ENCODE measurements at places on chromosomes 6 and 20. TPM values are rescaled to one million over a fixed set of nuclear protein-coding genes. Genes with fewer than 3 reads are reported as not detected.
A peak's percentile ranks its signal among the peaks of the same experiment; 100 is the strongest.

DNA sequence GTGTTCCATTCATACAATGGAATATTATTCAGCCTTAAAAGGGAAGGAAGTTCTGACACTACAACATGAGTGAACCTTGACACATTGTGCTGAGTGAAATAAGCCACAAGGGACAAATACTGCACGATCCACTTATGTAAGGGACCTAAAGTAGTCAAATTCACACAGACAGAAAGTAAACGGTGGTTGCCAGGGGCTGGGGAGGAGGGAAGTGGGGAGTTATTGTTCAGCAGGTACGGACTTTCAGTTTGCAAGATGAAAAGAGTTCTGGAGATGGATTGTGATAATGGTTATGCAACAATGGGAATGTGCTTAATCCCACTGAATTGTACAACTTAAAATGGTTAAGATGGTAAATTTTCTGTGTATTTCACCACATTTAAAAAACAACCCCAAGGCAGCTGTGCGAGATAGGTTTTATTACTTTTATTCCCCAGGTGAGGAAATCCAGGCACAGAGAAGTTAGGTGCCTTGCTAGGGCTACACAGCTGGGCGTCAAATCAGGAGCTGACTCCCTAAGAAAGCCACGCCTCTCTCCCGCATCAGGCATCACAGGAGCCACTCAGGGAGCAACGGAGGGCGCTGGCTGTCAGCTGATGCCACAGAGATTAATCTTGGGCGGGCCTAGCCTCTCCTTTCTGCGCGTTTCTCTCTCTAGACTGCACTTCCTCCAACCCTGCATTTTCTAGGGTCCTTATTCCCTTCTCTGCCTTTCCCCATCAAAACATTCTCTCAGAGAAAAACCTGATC, 9.3 kb upstream of the TRAF3IP2 start:
- no peaks in the 10 kb centered on the region for H3K27me3 ChIP-seq
- H3K4me1 ChIP-seq = peaks cover 19% of the 10 kb centered on the region
- DNase-seq = no peak
- H3K4me3 ChIP-seq = no peak overlapping the region
- H3K36me3 ChIP-seq = no peaks in the 10 kb centered on the region
- H3K27ac ChIP-seq = peak overlapping the region; percentile 65

DNA sequence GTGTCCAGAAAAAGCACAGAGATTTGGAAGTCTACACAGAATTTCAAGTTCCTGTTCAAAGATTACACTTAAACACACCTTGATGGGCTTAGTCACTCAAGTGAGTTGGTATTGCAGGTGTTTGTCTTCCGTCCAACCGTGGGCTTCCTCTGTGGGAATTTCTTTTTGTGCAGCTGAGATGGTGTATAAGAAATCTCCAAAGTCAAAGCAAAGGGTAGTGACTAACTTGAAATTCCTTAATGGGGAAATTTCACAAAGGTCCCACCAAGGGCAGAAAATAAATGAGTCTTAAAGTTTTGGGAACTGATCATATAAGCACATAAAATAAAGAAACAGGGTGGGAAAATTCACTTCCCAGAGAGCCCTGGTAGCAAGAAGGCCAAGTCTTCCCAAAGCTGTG, 102.0 kb upstream of the TNFAIP3 start:
- no peaks in the 10 kb centered on the region for H3K36me3 ChIP-seq
- DNase-seq = no peak
- no peak overlapping the region for H3K4me3 ChIP-seq

DNA sequence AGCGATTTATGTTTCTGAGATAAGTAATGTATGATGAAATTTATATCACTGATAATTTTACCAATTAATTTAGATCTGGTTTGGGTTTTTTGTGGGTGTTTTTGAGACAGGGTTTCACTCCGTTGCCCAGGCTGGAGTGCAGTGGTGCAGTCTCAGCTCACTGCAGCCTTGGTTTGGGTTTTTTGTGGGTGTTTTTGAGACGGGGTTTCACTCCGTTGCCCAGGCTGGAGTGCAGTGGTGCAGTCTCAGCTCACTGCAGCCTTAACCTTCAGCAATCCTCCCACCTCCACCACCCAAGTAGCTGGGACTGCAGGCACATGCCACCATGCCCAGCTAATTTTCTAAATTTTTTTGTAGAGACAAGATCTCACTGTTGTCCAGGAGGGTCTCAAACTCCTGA, 13.0 kb downstream of the MRS2 start:
- no peak overlapping the region for H3K27ac ChIP-seq
- no peaks in the 10 kb centered on the region for H3K4me1 ChIP-seq
- no peak for DNase-seq
- no peaks in the 10 kb centered on the region for H3K27me3 ChIP-seq

DNA sequence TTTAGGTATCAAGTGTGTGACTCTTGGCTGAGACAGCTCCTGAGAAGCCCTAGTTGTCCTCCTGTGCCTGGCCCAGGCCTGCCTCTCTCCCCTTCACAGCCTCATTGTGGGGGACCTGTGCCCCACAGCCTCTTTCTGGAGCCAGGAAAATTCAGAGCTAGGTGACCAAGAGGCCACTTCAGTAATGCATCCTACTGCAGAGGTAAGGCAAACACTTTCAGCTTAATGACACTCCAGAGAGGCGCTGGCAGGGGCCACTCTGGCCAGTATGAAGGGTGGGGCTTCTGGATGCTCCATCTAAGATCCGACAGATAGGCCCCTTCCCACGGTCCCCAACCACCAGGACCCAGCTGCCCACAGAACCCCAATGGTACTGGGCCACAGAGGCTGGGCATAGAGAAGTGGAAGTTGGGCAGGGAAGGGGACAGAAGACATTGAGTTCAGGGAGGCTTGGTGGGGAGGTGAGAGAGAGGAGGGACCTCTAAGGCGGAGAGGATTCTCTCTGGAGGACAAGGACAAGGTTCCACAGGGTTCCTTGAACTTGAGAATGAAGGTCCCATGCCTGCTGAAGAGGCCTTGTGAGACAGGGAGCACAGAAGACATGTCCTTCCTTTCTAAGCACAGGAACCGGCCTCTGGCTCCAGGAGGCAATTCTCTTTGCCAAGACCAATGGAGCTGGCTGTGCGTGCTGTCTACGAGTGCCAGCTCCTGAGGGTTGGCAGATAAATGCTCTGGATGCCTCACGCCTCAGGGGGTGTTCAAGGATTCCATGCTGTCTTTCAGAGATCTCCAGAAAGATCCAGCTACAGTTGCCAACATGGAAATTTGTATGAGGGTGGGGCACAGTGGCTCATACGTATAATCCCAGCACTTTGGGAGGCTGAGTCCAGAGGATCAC, 46.4 kb upstream of the TGM2 start:
- H3K36me3 ChIP-seq = no peaks in the 10 kb centered on the region
- DNase-seq = no peak
- H3K4me1 ChIP-seq = peaks cover 15% of the 10 kb centered on the region
- H3K27ac ChIP-seq = no peak overlapping the region
- H3K27me3 ChIP-seq = no peaks in the 10 kb centered on the region

The RWDD1 gene
- total RNA-seq = 40.0 TPM

The DDR1 gene
- 315 TPM for total RNA-seq

All from type B pancreatic cell (in vitro differentiated cells).